Body of pancreas (tissue), 4 donors: ENCODE measurements at places on chromosomes 16 and 17.

- DNase-seq, result no peak
Measured at GRCh38 chr16:55475919-55476318, 3.1 kb upstream of the MMP2 start.

- no peak for DNase-seq
Measured at GRCh38 chr17:16529906-16530305, 37.9 kb upstream of the LRRC75A start.

DNA sequence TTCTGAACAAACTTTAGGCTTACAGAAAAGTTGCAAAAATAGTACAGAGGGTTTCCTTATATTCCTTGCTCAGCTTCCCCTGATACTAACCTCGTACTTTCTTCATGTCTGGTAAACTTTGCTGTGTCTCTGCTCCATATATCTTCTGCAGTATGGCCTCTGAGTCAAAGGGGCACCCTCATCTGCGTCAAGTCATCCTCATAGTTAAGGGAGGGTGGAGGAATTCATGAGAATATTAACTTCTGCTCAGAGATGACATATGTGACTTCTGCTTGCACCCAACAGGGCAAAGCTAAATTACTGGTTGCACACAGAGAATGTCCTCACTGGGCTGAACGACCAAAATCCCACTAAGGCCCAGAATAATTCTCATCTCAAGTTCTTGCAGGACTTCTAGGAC, 4.3 kb upstream of the CCL7 start:
- DNase-seq, result no peak

- no peak for DNase-seq
Measured at GRCh38 chr16:24046442-24046841, 209.7 kb upstream of the CACNG3 start.

DNA sequence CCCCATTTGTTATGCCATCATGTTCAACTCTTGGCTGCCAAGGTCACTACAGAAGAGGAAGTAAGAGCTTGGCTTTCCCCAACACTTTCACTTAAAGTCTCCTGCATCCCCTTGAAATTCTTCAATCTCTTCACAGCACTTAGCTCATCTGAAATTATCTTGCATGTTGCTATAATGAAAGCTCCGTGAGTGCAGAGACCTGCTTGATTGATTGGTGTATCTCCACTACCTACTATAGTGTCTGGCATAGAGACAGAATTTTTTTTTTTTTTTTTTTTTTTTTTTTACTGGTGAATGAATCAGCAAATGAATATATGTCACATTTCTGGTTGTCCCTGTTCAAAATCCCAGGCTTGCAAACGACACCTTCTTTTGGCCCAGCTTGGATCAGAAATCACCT, 1.9 kb upstream of the SDR42E1 start:
- no peak for DNase-seq

DNA sequence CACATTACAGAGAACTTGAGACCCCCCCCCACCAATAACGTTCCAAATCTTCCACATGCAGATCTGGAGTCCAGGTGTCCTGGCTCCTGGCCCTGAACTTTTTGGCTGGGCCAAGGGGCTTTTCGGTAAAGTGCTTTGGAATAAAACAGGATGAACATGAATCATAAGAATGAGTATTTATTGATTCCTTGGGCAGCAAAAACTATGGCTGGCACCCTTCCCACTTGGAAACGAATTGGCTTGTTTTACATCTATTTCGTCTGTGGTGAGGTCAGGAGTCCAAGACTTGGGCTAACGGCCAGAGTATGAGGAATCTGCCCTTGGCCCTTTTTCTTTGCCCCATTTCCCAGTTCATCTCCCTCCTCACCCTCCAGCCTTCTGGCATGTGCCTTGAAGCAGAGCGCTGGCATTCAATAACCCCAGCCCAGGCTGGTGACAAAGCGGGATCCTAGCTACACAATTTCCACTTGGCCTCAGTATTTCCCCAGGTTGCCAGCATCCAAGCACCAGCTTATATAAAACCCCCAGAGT, 4.1 kb upstream of the UBTF start:
- peak; percentile 93 for DNase-seq

- DNase-seq, result no peak
Measured at GRCh38 chr17:58528443-58528842, 14.0 kb upstream of the MTMR4 start.

GRCh38 chr16:75116081-75116910, at the start of gene LDHD:
TSS of gene LDHD (minus strand) at chr16:75116780. CDS start at chr16:75116720, 60 bp downstream.
- DNase-seq, result peak; percentile 95

DNA sequence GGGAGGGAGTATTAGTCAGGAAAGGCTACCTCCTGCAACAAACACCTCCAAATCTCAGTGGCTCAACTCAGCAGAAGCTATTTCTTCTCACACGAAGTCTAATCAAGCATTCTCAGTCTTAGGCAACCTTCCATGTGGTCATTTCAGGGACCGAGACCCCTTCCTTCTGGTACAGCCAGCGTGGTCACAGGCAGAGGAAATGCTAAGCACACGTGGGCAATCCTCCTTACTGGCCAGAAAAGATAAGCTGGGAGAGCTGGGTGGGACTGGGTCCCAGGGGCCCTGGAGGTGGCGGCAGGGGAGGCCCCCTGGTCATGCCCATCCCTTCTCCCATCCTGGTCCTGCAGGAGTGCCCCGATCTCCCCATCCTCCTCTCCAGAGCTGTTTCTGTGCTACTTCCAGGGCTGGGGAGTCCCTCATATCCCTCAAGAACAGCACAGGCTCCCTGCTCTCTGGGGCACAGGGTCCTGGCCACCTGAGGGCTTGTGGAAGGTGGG, 5.7 kb upstream of the CX3CL1 start:
- no peak for DNase-seq

GRCh38 chr17:45372325-45372869, 55.6 kb upstream of the MAP3K14 start:
- no peak for DNase-seq

- DNase-seq, result no peak
Measured at GRCh38 chr16:69621225-69621624, 55.5 kb downstream of the NFAT5 start.

- DNase-seq, result no peak
Measured at GRCh38 chr17:82980632-82981031, 98.8 kb upstream of the METRNL start.
